Stomach (tissue), 19 donors: ENCODE measurements at places on chromosomes 12 and 14. TPM values are rescaled to one million over a fixed set of nuclear protein-coding genes. Genes with fewer than 3 reads are reported as not detected.

Gene SRGAP1
- total RNA-seq = 5.7 TPM

Gene GUCY2C
- 2.6 TPM for total RNA-seq

Gene BHLHE41
- 4.7 TPM for total RNA-seq

Gene DIP2B
- total RNA-seq = 38.7 TPM

DNA sequence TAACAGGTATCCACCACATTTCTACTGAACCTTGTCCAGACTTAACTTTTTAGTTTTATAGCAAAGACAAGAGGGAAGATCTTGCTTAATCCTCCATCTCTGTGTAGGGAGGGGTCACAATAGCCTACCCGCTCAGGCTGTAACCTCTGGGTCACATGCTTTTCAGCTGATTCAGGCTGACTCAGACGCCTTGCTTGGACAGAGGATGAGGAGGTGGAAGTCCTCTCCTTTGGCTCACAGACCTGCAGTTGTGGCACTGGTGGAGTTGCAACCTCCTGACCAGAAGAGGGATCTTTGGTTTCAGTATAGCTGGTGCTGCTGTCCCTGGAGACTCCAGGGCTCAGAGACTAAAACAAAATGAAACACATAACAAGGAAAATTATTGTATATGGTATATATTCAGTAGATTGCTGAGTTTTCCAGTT, 16.2 kb downstream of the ACIN1 start:
- peak; percentile 55 for DNase-seq
- no peaks in the 10 kb centered on the region for H3K4me1 ChIP-seq
- peaks cover 100% of the 10 kb centered on the region for H3K36me3 ChIP-seq
- H3K27me3 ChIP-seq = no peaks in the 10 kb centered on the region

DNA sequence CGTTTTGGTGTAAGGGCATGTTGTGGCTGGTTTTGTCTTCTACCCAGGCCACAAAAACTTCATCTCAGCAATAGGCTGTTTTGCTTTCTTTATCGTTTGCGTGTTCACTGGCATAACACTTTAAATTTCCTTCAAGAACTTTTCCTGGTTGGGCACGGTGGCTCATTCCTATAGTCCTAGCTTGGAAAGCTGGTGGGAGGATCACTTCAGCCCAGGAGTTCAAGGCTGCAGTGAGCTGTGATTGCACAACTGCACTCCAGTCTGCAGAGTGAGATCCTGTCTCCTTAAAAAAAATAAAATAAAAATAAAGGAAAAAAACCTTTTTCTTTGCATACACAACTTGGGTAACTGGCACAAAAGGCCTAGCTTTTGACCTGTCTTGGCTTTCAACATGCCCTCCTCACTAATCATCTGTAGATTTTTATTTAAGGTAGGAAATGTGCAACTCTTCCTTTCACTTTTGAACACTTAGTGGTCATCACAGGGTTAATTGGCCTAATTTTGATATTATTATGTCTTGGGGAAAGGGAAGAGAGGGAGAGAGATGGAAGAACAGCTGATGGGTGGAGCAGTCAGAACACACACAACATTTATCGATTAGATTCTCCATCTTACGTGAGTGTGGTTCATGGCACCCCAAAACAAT, 78.9 kb upstream of the PSMA6 start:
- peaks cover 13% of the 10 kb centered on the region for H3K4me1 ChIP-seq
- no peak overlapping the region for H3K4me3 ChIP-seq
- DNase-seq = no peak
- H3K36me3 ChIP-seq = no peaks in the 10 kb centered on the region

- H3K4me1 ChIP-seq = no peaks in the 10 kb centered on the region
- no peaks in the 10 kb centered on the region for H3K27me3 ChIP-seq
- no peak overlapping the region for H3K4me3 ChIP-seq
- no peak for DNase-seq
Observed at GRCh38 chr12:16473610-16474326, 126.3 kb downstream of the MGST1 start.

DNA sequence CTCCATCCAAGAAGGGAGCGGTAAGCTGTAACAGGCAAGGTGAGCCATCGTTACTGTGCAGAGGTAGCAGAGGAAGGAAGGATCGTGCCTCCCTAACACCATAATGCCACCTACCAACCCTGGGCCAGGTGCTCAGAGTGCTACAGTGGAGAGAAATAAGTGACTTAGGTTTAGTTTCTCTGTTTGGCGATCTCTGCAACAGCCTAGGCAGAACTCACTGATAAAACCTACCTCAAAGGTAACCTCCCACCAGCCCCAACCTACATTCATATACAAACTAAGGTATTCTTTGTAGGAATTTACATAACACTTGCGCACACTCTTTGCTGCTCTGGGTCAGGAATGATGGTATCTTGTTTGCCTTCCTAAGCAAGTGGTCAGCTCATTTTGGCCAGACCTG, 93.4 kb upstream of the TMEM132D start:
- DNase-seq = no peak
- H3K4me1 ChIP-seq = no peaks in the 10 kb centered on the region
- no peak overlapping the region for H3K27ac ChIP-seq
- H3K36me3 ChIP-seq = no peaks in the 10 kb centered on the region
- no peak overlapping the region for H3K4me3 ChIP-seq

DNA sequence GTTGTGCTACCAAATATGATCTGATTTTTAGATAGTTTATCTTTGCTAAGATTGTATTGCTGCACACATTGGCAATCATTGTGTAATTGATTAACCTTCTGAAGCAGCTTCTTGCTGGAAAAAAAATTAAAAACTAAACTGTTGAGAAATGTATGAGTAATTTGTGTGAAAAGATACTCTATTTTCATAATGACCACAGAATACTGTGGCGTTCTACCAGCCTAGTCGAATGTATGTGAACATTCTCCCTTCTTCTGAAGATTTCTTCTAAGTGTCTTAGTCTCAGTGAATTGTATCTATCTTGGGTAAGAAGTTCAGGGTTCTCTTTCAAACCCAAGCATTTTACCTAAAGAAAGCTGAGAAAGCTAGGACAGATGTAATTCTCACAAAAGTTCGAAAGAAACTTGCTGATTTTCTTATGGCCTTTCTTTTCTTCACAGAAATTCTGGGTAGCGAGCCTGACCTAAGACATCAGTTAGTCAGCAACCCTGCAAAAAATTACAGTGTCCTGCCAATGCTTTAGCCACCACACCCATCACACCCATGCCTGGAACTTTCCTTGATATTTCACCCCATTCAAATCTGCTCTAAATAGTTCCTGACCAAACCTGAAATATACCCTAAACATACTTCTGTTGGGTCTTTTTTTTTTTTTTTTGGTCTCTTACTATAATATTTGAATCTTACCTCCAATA, 27.1 kb upstream of the C12orf71 start:
- H3K27ac ChIP-seq = no peak overlapping the region
- H3K27me3 ChIP-seq = no peaks in the 10 kb centered on the region
- no peaks in the 10 kb centered on the region for H3K36me3 ChIP-seq
- H3K4me3 ChIP-seq = no peak overlapping the region
- no peak for DNase-seq
- no peaks in the 10 kb centered on the region for H3K4me1 ChIP-seq

GRCh38 chr14:61925043-61925442, 162.8 kb downstream of the SNAPC1 start:
- H3K36me3 ChIP-seq = no peaks in the 10 kb centered on the region
- H3K27ac ChIP-seq = no peak overlapping the region
- no peaks in the 10 kb centered on the region for H3K4me1 ChIP-seq
- DNase-seq = no peak
- no peak overlapping the region for H3K4me3 ChIP-seq
- no peaks in the 10 kb centered on the region for H3K27me3 ChIP-seq

DNA sequence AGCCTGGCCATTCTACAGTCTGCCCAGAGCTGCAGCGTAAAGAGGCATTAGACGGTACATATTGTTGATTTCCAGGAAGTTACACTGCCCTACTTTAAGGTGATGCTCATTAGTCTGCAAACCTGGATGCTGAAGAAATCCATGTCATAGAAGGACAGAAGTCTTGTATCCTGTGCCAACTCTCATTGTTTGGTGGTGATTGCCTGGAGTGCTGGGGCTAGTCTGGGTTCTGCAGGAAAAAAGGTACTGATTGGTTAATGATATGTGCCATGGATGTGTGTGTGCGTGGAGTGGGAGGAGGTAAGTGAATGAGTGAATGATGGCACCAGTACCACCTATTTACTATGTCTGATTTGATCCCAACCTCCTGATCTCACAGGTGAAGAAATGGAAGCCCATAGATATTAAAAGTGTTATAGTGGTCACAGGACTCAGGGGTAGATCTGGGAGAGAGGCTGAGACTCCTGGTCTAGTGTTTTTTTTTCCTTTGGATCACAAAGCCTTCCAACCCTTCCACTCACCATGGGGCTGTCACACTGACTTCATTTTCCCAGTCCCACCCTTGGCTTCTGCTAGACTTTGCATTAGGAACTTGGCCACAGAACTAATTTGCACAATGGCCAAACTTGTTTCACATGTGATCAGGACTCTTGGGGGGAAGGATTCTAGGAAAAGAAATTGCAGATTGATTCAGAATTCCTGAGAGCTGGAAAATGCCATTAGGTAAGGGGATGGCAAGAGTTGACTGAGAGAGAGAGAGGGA, 96.1 kb downstream of the TMX1 start:
- H3K27ac ChIP-seq = no peak overlapping the region
- peaks cover 29% of the 10 kb centered on the region for H3K4me1 ChIP-seq
- no peaks in the 10 kb centered on the region for H3K36me3 ChIP-seq
- no peak for DNase-seq

- no peak for DNase-seq
- no peak overlapping the region for H3K27ac ChIP-seq
- peaks cover 5% of the 10 kb centered on the region for H3K36me3 ChIP-seq
Observed at GRCh38 chr12:111761706-111762105, 5.0 kb upstream of the ALDH2 start.

- no peak overlapping the region for H3K4me3 ChIP-seq
- H3K36me3 ChIP-seq = no peaks in the 10 kb centered on the region
- H3K27ac ChIP-seq = peak overlapping the region; percentile 22
- peaks cover 48% of the 10 kb centered on the region for H3K4me1 ChIP-seq
Observed at GRCh38 chr14:81536241-81536771, 2.7 kb upstream of the SEL1L start.

GRCh38 chr14:34363733-34364134, 98.3 kb downstream of the SPTSSA start:
- H3K27me3 ChIP-seq = no peaks in the 10 kb centered on the region
- no peaks in the 10 kb centered on the region for H3K36me3 ChIP-seq
- no peak overlapping the region for H3K27ac ChIP-seq
- peaks cover 27% of the 10 kb centered on the region for H3K4me1 ChIP-seq

- peaks cover 13% of the 10 kb centered on the region for H3K4me1 ChIP-seq
- H3K27me3 ChIP-seq = no peaks in the 10 kb centered on the region
- H3K4me3 ChIP-seq = no peak overlapping the region
Observed at GRCh38 chr14:93302688-93303581, 29.9 kb downstream of the BTBD7 start.

DNA sequence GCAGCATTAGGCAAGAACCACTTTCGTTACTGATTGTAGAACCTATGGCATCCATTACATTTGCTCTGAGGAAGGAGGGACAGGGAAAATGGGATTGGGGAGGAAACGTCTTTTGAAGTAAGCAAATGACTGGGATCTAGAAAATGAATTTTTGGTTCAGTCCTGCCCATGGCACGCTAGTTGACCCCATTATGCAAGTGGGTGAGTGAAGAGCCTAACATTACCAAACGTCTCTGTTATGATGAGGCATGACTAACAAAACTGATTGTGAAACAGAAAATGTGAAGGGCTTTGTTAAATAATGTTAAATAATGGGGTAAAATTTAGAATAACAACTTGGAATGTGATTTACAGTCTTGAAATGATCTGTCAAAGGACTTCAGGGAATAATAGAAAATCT, 38.9 kb downstream of the CPSF2 start:
- peaks cover 98% of the 10 kb centered on the region for H3K36me3 ChIP-seq
- H3K27ac ChIP-seq = no peak overlapping the region
- no peaks in the 10 kb centered on the region for H3K4me1 ChIP-seq
- no peaks in the 10 kb centered on the region for H3K27me3 ChIP-seq
- no peak for DNase-seq

DNA sequence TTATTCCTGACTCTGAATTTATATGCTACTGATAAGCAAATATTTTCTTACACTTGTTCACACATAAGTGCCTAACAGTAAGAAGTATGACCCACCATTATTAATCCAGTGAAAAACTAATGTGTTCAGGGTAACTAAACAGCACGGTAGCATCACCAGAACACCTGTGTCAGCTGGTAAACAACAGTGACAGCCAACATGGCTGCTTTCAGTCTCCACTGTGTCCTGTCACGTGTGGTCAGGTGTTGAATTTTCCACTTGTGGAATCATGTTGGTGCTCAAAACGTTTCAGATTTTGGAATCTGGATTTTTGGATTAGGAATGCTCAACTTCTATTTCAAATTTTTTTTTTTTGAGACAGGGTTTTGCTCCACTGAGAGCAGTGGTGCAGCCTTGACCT, 14.3 kb upstream of the ATP23 start:
- no peak for DNase-seq
- H3K4me1 ChIP-seq = no peaks in the 10 kb centered on the region
- H3K36me3 ChIP-seq = no peaks in the 10 kb centered on the region
- no peaks in the 10 kb centered on the region for H3K27me3 ChIP-seq
- no peak overlapping the region for H3K4me3 ChIP-seq
